Stimulated activated naive CD4-positive, alpha-beta T cell (primary cell): ENCODE measurements at places on chromosomes 5 and 9.

DNA sequence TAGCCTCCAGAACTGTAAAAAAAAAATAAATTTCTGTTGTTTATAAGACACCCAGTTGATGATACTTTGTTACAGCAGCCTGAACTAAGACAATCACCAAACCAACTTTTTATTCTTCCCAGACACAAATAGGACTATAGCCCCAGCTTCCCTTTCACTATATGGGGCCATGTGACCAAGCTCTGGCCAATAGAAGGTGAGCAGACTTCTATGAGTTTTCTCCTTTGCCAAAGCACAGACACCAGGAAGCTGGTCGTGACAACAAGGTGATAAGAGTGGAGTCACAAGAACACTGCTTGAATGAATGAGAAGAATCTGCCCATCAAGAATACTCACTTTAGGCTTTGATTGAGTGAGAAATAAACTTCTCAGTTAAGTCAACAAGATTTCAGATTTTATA lies 217.7 kb downstream of the DEPDC1B start:
- no peak for DNase-seq

DNA sequence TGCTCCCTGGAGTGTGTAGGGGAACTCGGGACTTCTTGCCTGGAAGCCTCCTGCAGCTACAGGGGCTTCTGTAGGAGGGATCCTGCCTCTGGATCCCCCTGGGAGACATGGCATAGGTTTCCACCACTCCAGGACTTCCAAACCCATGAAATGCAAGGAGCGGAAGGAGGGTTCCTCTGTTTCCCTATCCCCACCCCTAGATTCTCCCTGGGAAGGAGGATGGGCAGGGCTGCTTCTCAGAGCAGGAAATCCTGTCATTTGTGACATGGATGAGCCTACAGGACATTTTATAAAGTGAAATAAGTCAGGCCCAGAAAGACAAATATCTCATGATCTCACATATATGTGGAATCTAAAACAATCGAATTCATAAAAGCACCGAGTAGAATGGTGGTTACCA lies 23.5 kb upstream of the SLC25A48 start:
- no peak for DNase-seq

GRCh38 chr5:138724470-138725146 lies 28.6 kb upstream of the CTNNA1 start:
- DNase-seq, result no peak

GRCh38 chr5:37951946-37952721 lies 112.3 kb upstream of the GDNF start:
- no peak for DNase-seq

DNA sequence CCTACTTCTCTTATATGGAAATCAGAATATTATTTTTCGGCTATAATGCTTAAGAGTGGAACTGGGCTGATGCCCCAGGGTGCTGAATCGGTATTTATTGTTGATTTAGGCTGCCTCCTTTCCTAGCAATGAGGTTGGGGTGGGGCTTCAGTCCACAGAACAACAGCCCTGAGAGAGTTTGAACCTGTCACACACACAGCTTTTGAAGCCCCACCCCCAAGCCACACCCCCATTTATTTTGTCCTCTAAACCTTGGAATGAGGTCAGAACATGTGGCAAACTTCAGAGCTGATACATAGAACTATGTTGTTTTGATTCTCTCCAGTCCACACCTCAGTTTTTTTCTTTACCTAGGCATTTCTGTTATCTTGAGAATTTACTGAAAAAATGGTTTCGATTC lies 51.7 kb upstream of the CAMK4 start:
- DNase-seq, result no peak

DNA sequence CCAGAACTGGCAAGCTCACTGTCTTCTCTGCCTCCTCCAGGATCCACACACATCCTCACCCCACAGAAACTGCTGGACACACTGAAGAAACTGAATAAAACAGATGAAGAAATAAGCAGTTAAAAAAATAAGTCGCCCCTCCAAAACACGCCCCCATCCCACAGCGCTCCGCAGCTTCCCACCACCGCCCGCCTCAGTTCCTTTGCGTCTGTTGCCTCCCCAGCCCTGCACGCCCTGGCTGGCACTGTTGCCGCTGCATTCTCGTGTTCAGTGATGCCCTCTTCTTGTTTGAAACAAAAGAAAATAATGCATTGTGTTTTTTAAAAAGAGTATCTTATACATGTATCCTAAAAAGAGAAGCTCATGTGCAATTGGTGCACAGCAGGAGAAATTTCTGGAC lies 16.1 kb upstream of the CFAP157 start:
- no peak for DNase-seq

- DNase-seq, result no peak
These were observed 103.3 kb upstream of the NFIB start for GRCh38 chr9:14417237-14417636.

DNA sequence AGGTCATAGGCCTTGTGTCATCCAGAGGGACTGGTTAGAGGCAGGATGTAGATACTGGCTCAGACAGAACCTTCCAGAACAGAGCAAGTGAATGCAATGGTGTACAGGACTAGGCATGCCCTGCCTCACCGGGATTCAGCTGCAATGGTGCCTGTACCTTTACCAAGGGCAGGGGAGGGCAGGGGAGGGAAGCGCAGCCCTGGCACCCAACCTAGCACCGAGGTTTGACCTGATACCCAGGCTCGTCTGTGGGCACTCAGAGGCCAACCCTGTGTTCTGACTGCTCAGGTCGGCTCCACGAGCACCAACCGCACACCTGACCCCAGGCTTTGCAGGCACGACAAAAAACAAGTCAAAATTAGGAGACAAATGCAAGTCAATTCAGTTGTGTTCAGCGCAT lies 47.3 kb upstream of the GFPT2 start:
- no peak for DNase-seq

DNA sequence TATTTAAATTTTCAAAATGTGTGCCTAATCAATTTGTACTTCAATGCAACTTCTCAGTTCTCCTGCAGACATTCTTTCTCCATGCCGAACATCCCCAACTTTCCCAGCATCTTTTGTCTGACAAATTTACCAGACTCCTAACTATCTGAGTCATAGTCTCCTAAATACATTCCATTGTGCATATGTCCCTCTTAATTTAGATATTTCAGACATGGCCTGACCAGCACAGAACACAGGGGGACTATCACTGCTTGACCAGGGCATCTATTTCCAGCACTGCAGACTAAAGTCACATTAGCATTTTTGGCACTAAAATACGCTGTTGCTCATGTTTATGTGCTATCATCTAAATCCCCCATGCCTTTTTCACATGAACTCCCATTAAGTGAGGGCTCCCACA lies 71.9 kb downstream of the ITGA1 start:
- DNase-seq, result no peak

DNA sequence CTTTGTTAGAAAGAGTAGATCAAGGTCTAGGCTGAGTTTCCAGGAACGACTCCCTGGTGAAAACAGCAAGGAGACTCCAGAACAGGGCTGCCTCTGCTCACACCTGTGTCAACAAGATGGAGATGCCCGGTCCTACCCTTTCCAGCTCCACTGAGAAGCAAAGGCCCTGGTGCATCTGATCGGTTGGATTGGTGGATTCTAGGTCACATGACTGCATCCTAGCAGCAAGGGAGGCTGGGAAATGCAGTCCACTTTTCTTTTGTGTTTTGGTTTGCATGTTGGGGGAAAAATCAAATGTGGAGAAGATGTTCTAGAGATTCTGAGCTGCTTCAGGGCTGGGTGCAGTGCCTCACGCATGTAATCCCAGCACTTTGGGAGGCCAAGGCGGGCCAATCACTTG lies 82.0 kb upstream of the TRIO start:
- no peak for DNase-seq

GRCh38 chr9:84323858-84324257 lies 16.7 kb downstream of the SLC28A3 start:
- no peak for DNase-seq
